Muscle of arm (tissue), 14 donors: ENCODE measurements at places on chromosomes 13 and 19. TPM values are rescaled to one million over a fixed set of nuclear protein-coding genes. Genes with fewer than 3 reads are reported as not detected.

Gene ZNF579
- polyA plus RNA-seq, result 9.1 TPM

Gene DPF1
- polyA plus RNA-seq, result 3.2 TPM

Gene MEGF8
- polyA plus RNA-seq, result not detected

Gene PSPN
- polyA plus RNA-seq, result 1.1 TPM

Gene INSR
- polyA plus RNA-seq, result 16.9 TPM

Gene TBXA2R
- polyA plus RNA-seq, result 1.4 TPM

DNA sequence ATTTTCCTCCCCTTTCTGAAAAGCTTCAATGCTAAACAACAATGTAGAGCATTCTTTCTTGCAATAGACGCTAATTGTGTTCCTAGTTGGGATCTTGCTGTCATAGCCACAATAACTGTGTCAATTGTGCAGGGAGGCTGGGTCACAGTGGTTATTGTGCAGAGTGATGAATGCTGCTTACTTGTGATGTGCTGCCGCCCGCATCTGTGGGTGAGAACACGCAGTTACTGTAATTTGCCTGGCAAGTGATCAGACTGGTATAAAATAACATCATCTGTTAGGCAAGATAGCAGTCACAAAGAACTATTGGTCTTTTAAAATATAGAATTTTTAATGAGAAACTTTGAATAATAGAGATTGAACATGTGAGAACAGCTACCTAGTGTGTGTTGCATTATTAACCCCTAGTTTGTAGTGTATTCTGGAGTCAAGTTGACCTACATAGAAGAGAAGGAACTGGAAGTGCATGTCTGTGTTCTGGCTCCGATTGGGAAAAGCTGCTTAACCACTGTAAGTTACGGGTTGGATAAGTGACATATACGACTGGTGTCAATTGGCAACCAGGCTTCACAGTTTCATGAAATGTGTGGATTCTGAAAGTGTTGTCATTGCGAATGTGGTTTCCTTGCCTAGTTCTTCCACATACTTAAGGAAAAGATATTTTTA, 43.6 kb downstream of the SLAIN1 start:
- no peak for DNase-seq

DNA sequence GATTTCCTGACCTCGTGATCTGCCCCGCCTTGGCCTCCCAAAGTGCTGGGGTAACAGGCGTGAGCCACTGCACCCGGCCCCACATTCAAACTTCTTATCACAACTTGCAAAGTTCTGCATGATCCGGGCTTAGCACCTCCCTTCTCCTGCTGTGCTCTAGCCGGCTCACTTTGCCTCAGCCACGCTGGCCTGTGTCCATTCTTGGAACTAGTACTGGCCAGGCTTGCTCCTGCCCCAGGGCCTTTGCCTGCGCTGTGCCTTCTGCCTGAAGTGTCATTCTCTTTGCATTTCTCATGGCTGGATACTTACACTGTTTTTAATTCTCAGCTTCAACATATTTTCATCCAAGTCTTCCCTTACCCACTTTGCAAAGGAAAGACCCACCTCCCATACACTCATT, 29.9 kb downstream of the CACNG6 start:
- DNase-seq, result no peak

- DNase-seq, result no peak
Measured at GRCh38 chr19:42272535-42272897, 3.5 kb downstream of the CIC start.

DNA sequence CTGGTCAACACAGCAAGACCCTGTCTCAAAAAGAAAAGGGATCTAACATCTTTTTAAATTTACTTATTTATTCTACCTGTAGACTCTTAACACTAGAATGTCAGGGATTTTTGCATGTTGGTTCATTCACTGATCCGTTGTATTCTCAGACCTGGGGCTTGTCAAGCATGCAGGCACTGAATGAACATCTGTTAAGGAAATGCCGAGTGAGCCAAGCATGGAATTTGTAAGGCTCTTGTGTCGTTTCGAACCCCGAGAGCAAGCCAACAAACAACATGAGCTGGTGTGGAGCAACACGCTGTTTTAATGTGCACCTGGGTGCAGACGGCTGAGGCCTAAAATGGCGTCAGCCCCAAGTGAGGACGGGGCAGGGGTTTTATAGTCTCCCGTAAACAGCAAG, 10.0 kb upstream of the OR1M1 start:
- DNase-seq, result peak; percentile 7

GRCh38 chr19:51695088-51695487, 2.0 kb downstream of the SPACA6 start:
- DNase-seq, result no peak

GRCh38 chr19:2261438-2262172, 5.4 kb upstream of the JSRP1 start:
- DNase-seq, result no peak

DNA sequence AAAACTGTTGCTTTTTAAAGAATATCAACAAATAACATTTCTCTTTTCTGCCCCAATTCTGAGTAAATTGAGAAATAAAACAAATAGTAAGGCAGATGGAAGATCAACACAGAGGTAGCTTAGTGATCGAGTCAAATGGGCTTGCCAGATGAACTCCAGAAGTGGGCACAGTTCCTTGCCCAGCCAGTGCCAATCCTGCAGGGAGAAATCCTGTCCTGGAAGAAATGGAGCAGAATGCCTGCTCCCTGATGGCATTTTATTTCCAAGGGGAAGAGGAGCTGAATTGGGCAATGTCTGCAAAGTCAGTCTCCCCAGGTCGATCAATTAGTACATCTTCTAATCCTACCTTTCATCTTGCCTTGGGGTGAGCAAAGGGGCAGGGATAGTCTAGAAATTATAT, 225.3 kb downstream of the NHLRC3 start:
- DNase-seq, result no peak

GRCh38 chr13:59504407-59504806, 659.3 kb downstream of the DIAPH3 start:
- no peak for DNase-seq

GRCh38 chr13:45931211-45931610, 79.7 kb upstream of the SIAH3 start:
- no peak for DNase-seq

GRCh38 chr13:31827707-31828106, 88.4 kb downstream of the RXFP2 start:
- DNase-seq, result no peak

- no peak for DNase-seq
Measured at GRCh38 chr19:52660981-52661380, 22.8 kb upstream of the ZNF83 start.

GRCh38 chr19:43798546-43799409, 3.5 kb downstream of the LYPD5 start:
- DNase-seq, result no peak
